ENCODE measurements at places on chromosomes 3 and 15.

DNA sequence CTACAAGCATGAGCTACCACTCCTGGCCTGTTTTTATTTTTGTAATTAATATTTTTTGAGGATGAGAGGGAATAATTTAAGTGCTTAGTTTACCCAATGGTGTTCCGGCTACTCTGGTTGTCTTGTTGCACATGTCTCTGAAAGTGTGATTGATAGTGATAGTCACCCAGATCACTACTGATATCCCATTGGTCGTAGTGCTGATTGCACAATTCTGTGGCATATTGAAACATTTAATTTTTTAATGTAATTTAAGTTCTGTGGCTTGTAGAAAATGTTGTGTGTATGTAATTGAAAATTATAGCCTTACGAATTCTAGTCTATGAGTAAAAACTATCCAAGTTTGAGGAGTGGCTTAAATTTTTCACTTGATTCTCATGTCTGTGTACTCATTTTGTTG lies 11.9 kb downstream of the ARIH2 start:
- no peak for DNase-seq

GRCh38 chr3:188830893-188831292 lies 340.9 kb upstream of the TPRG1 start:
- DNase-seq, result no peak

- DNase-seq, result no peak
Measured at GRCh38 chr3:128803307-128803706, 76.1 kb upstream of the ACAD9 start.

- DNase-seq, result no peak
Measured at GRCh38 chr3:52063026-52063723, 6.8 kb upstream of the DUSP7 start.

GRCh38 chr15:29573197-29573838 lies 248.9 kb downstream of the TJP1 start:
- no peak for DNase-seq

GRCh38 chr15:27723821-27724220 lies 375.3 kb downstream of the OCA2 start:
- DNase-seq, result no peak

DNA sequence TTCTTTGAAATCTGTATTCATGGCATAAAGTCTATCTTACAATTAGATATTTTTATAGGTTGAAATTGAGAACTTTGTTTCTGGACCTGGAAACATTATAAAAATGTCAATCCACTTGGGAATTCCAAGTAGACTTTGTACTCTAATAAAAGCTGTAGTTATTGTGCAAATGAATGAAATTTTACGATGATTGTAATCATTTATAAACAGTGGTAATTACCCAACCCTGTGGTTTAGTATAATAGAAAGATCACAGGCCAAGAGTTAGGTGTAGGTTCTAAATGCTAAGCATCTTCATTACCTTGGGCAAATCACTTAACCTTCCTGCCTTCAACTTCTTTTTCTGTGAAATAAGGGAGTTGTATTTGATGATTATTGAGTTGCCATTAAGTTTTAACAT lies 13.2 kb upstream of the SLC7A14 start:
- DNase-seq, result no peak

DNA sequence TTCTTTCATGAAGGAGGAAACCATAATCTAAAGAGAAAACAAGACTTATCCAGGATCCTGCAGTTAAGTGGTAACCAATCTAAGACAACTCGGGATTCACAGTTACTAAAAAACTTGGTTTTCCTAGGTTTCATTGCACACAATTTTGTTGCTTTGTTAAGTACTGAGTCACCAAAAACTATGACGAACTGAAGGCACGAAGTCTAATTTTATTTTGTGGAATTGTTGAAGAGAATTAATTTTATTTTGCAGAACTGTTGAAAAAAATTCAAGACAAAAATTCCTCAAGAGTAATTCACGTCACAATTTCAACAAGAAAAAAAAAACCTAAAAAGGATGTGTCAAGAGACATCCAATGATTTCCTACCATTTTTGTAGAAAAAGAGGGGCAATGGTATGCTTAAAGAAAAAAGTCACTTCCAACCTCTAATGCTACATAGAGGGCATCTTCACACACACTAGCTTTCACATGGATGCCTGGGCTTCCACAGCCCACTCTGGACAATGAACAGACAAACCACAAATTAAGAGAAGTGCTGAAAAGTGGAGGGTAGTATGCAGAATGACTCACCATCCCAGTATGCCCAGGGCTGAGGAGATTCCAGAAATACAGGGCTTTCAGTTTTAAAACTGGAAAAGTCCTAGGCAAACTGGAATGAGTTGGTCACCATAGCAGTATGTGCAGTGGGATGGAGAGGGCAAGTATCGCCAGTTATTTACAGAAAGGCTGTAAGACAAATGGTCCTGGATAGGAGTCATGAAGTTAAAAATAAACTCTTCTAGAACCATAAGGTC lies 29.2 kb downstream of the PLOD2 start:
- DNase-seq, result no peak

- no peak for DNase-seq
Measured at GRCh38 chr15:39127925-39128617, 452.8 kb upstream of the THBS1 start.

DNA sequence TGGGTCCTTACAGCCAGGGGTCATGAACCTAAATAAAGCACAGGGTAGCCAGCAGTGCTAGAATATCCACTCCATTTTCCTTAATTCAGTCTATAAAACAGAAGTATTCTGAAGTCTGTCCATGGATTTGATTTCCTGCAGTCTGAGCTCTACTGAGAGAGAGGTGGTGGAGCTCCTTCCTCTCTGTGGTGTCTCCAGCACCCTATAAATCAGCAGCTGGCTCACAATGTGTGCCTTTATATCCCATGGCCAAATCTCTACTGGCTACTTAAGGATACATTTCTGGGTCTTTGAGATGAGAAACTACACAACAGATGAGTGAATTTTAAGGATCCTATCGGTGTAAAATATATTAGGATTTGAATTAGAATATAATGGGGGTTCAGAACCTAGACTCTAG lies 339.9 kb upstream of the RBMS3 start:
- no peak for DNase-seq

DNA sequence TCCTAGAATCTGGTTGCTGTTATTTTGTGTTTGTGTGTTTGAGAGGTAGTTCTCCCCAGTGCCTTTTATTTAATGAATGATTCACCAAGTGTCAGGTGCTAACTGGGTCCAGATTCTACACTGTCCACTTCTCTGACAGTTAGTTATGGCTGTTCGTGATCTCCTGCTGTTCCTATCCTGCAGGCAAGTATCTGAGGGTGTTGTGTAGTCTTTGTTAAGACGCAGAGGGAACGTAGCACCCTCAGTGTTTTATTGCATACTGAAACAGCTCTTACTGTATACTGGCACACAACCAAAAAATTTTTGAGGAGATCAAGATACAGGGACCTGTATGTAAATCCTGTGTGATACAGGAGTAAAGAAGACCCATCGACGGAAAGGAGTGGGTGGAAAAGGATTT lies 1271.3 kb downstream of the ROBO1 start:
- DNase-seq, result no peak

GRCh38 chr3:29695643-29696198 lies 414.9 kb downstream of the RBMS3 start:
- DNase-seq, result no peak

DNA sequence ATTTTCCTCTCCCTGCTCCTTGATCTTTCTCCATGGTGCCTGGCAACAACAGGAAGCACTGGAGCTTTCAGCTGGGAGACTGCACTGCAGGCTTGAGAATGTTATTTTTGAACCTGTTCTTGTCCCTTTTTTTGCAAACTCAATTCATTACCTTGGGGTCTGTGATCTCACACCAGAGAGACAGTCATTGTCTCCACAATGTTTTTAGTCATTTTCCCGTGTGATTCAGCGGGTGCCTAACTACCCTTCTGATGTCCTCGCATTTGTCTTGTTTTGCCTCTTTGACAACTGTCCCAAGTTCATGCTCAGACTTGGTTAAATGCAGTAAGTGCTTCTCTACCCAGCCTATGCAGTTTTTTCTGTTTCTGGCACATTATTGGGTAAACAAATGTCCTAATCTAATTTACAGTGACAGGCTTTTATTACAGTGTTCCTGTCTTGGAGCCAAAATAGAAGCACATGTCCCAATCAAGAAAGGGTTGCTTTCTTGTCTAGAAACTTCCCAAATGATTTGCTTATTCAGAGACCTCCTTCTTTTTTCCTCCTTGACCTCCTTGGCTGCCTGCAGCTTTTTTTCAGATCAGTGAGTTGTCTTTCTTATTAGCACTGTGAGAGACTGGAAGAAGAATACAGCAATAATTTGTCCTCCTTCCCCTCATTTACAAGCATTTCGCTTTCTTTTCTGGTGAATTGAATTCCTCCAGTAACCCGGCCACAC lies 162.4 kb downstream of the NSUN3 start:
- DNase-seq, result no peak

GRCh38 chr3:188230962-188231361 lies 77.0 kb downstream of the LPP start:
- DNase-seq, result no peak

DNA sequence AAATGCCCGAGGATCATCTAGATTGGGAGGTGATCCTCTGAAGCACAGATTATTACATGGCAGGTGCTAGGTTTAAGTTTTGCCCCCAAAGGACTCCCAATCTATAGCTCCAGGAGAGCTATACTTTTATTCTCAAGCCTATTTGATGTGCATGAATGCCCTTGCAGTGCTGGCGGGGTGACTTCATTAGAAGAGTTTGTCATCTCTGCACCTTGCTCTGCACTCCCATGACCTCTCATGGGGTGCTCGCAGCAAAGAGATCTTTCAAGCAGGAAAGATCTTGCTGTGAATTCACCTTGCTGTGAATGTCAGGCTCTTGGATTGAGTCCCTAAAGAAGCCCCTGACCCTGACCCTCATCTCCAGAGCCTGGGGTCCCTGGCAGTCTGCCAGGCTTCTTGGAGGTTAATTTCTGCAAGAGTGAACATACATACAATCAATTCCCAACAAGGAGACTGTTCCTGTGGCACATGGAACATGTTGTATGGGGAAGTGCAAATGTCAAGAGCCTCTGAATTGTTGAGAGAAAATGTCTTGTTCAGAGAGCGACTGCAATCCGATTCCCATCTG lies 45.9 kb downstream of the FAM43A start:
- DNase-seq, result no peak

Measured in CD8-positive, alpha-beta T cell (primary cell).